ENCODE measurements at places on chromosomes 1 and 21.

- no peak for DNase-seq
Observed at GRCh38 chr1:219639876-219640577, 27.1 kb upstream of the ZC3H11B start.

DNA sequence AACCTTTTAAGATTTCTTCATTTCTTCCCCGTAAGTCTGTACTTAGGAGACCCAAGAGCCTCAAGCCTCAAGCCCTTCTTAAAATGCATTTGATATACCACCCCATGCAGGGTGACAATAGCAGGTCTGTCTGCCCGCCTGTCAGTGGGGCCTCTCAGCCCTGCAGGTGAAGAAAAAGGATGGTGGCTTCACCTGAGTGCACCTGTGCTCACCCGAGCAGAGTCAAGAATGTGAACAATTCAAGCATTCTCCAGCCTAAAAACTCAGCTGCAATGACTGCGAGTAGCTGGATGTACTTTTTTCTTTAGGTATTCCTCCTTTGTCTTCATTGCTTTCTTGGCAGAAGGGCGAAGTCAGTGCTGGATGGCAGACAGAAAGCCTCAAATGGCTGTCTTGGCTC is 203.3 kb downstream of the LMX1A start:
- no peak for DNase-seq

DNA sequence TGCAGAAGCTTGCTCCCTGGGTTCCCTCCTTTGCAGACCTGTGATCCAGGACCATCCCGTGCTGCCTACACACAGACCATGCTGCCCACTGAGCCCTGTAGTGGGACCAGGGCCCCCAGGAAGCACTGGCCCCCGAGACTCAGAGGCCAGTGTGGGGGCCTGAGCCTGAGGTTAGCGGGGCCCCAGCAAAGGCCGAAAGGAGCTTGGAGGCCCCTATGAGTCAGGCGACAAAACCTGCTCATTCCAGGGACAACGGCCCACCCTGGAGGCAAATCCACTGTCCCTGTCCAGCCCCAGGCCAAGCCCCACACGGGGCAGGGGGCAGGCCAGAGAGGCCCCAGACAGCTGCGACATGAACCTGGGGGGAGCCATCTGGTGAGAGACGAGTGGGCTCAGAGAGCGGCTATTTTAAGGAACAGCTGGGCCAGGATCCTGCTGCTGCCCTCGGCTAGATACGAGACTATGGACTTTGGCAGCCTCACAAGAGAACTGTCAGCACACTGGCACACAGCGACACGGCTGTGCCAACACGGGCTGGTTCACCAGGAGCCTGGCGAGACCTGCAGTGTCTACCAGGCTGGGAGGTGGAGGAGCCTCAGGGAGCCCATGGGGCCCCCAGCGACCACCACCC is 74.7 kb downstream of the ARHGEF16 start:
- no peak for DNase-seq

GRCh38 chr1:20192364-20192763 is 6.0 kb upstream of the PLA2G2C start:
- DNase-seq, result no peak

DNA sequence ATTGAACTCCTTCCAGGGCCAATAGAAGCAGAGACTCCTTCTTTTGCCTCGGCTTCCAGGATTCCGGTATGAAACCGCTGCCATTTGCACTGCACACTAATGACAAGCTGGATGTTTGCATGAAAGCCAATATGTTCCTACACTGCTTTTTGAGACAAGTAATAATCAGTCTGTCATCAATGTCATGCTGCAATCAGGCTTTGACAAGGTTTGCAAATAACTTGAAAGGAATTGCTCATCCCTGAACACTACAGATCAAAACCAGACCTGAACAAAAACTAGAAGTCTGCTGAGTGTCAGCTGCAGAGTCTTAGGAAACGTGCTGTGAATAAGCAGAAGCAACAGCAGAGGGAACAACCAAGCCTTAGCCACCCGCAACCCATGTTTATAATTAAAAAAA is 720.7 kb upstream of the CXADR start:
- no peak for DNase-seq

DNA sequence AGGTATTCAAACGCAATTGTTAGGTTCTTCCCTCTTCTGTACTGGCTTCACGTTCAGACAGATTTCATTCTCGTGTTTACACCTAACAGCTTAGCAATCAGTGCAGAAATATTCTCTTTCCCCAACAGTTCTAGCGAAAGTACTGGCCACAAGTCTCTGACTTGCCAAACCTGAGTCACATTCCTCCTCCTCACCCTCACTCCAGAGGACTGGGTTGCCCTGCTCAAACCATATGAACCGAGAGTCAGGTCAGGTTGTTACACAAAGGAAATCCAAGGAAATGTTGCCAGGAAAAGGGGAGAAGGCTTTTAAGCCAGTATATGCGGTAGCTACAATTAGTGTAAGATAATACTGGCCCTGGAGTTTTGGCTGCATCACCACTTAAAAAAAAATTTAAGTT is 282.5 kb downstream of the RGS7 start:
- no peak for DNase-seq

GRCh38 chr1:179231923-179232322 is 2.4 kb upstream of the ABL2 start:
- no peak for DNase-seq

GRCh38 chr1:200364831-200365230 is 45.0 kb downstream of the ZNF281 start:
- DNase-seq, result no peak

DNA sequence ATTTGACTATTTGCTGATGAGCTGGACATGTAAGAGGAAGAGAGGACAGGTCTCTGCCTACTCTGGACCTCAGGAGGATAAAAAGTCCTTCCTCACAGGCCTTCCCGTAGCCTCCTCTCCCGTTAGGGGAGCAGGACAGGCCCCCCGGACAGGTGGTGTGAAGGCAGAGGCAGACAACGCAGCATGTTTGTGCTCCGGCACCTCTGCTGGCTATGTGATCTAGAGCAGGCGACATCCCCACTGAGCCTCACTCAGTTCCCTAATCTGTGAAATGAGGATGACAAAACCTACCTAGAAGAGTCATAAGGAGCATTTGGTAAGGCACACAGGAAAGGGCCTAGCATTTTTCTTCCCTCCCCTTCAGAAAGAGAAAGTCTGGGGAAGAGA is 34.8 kb downstream of the KIAA1614 start:
- no peak for DNase-seq

GRCh38 chr1:38858833-38859560 is 575 bp downstream of the RRAGC start:
- peak; percentile 61 for DNase-seq

DNA sequence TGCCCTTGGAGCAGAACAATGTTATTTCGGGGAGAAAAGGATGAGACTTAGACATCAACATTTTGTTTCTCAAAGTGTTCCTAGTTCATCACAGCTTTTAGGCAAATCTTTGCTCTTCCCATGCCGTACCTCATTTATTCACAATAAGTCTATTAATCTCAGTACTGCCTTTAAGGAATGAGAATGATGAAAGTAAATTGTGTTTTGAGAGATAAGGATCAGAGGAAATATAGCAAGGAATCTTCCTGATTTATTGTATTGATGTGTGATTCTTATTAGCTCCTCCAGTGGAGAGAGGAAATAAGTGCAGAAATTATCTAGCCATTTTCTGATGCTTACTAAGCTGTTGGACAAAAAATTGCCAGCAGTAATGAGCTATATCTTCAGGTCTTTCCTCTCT is 2.0 kb downstream of the POLR3C start:
- peak; percentile 26 for DNase-seq

DNA sequence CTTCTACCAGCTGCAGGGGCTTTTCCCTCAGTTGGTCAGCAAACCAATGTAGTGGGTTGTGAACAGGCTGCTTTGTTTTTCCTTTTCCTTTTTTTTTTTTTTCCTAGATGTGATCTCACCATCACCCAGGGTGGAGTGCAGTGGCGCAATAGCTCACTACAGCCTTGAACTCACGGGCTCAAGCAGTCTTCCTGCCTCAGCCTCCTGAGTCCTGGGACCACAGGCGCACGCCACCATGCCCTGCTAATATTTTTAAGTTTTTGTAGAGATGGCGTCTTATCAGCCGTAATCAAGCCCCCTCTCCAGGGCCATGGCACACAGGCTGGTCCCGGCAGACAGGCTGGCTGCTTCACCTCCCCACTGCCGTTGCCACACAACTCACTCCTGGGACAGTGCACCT is 3.4 kb upstream of the TRIM11 start:
- DNase-seq, result no peak

- DNase-seq, result peak; percentile 86
Observed at GRCh38 chr1:169745015-169745861, 11.4 kb upstream of the SELE start.

GRCh38 chr1:4916610-4917009 is 262.2 kb downstream of the AJAP1 start:
- no peak for DNase-seq

DNA sequence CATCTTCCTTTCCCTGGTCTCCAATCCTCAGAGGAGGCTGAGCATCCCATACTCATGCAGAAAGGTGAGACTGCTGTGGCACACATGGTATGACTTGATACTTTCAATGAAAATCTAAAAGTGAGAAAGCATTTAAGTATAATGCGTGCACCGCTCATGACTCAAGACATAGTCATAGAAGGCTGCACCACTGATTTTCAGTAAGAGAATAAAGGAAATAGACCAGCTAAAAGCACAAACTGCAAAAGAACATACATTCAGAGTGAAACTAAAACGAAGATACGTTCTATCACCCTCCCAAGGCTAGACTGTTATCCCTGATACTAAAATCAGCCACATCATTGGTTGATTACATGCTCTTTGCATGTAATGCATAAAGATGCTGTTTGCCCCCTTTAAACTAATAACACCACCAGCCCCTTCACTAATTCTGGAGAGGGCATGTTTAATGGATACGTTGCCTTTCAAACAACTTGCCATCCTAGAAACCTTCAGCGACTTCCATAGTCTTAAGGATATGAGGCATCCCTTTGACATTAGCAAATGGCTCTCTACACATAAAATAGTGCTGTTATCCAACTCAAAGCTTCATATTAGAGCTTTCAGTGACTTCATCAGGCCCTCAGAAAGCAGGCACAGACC is 2.1 kb downstream of the PLD5 start:
- DNase-seq, result no peak

DNA sequence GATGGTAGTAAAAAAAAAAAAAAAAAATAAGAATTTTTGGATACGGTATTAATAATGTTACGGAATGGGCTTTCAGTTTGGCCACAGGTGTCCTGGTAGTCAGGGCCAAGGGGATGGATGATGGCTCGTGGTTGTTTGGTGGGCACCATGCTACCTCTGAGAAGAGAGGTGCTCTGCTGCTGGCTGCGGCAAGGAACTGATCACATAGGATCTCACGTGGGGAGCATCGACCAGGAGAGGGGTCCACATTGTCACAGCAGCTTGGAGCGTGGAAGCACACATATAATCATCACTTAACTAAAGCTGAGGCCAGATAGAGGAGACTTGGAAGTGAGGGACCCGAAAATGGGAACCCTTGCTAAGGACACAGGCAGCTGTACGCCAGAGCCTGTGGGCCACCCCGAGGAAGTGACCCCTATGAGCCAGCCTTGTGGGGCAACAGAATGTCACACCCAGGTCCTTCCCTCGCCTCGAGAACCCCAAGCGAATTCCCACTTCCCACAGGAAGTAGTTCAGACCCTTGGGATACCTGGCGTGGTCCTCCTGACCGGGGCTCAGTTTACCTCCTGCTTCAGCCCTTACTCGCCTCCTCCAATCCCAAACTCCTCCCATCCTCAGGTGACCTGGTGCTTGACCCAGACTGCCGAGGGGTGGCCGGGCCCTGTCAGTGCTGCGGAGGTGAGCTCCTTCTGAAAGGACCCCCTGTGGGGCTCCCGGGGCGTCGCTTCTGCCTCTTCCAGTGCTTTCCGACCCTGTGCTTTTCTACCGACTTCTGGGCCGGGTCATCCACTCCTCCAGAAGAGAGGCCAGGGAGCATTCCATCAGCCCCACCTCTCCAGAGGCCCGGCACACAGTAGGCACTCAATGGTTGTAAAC is 222.0 kb downstream of the CAMTA1 start:
- DNase-seq, result no peak

DNA sequence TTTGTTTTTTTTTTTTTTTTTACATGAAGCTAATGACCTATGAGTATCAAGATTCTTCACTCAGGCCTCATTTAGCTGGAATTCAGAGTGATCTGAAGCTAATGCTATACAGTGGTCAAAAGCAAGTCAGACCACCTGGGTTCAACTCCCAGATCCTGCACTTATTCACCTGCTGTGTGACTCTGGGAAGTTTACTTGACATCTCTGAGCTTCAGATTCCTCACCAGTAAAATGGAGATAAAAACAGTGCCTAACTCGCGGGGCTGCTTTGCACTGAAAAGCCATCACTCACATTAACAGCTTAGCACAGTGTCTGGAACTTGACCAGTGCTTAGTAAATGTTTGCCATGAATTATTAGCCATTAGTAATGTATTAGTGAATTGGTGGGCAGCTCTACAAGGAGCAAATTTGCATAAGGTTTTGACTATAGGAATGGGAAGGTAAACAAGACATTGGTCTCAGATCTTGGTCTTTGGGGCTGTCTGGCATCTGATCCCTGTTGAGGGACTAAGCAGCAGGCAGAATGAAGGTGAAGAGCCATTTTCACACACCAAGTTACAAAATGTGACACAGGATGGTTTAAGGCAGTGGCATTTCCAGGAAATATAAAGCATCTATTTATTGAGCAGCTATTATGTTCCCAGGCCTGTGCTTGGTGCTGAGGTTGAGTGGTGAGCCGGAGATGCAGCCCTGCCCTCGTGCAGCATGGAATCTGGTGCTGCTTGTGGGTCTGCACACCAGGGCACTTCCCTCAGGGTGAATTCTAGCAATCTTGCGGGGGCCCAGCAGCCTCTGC is 291.3 kb downstream of the RRAGC start:
- DNase-seq, result no peak

DNA sequence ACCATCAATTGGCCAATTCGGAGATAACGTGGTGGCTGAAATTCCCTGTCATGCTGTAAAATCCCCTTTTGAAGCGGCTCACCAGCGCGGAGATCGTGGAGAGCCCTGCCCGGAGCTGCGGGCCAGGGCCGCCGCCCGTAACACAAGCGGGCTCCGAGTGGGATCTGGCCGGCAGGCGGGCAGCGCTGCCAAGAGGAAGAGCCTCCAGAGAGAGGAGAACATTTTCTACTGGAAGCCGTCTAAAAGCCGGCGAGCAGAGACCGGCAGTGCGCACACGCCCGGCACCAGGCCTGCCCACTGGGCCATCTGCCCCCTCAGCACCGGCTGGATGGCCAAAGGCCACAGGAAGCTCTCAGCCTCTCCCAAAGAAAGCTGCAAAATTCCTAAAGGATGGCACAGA is 15.5 kb downstream of the SSBP3 start:
- no peak for DNase-seq

DNA sequence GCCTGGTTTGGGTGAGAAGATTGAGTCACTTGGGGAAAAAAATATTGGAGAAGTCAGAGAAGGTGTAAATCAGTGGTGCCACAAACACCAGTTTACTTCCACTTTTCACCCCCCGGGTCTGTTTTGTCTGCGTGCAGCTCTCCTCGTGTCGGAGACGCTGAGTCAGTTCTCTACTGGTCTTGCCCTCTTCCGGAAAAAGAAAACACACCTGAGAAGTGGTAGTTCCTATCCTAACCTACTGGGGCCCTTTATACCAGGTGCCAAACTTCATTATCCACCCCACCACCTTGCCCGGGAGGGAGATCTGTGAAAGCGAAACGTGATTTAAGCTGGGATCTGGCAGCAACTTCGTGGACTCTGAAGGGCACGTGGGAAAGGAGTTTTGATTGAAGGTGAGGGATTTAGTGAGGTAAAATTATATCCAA is 855 bp upstream of the IVNS1ABP start:
- DNase-seq, result peak; percentile 51

- peak; percentile 4 for DNase-seq
Observed at GRCh38 chr21:39251326-39251725, 62.1 kb downstream of the BRWD1 start.

GRCh38 chr1:246769306-246769705 is 45.1 kb downstream of the SCCPDH start:
- no peak for DNase-seq

All from dermis blood vessel endothelial cell (primary cell).